ENCODE measurements at places on chromosomes 5 and 9.

DNA sequence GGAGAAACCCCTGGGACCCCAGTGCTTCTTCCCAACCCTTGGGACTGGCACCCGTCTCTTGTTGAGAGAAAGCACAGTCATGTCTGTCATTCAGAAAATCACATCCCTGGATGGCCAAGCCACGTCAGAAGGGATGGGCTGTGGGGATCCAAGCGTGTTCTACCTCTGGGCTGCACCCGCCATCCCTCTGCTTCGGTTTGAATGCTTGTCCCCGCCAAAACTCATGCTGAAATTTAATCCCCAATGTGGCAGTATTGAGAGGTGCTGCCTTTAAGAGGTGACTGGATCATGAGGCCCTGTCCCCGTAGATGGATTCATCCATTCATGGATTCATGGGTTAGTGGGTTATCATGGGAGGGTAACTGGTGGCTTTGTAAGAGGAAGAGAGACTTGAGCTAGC is 27.0 kb downstream of the CEL start:
- no peak for DNase-seq

DNA sequence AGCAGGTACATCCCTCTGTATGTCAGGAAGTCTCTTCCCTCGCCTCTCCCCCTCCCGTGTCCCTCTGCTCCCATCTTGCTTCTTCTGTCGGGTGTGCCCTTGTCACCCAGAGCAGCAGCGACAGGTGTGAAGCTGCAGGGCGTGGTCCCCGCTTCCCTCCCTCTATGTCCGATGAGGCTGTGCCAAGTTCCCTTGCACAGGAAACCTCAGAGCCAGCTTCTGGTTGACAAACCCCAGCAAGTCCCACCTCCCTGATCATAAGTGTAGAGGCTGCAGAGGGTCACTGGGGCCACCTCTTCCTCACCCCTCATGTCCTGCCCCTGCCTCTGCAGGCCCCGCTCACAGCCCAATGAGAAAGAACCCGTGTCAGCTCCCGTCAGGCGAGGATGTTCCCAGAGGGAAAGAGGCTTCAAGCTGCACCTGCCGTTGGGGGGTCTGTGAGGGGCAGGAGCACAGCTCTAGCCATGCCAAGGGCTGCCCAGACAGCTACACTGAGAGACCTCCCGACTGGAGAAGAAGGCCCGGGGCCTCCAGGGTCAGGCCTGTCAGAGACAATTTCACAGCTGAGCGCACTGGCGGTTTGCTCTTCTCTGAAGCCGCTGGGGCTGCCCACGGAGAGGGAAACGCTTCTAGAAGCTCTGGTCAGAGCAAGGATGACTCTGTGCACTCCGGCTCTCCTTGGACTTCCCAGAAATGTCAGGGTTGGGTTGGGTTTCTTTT is 73.3 kb downstream of the AK8 start:
- DNase-seq = no peak

DNA sequence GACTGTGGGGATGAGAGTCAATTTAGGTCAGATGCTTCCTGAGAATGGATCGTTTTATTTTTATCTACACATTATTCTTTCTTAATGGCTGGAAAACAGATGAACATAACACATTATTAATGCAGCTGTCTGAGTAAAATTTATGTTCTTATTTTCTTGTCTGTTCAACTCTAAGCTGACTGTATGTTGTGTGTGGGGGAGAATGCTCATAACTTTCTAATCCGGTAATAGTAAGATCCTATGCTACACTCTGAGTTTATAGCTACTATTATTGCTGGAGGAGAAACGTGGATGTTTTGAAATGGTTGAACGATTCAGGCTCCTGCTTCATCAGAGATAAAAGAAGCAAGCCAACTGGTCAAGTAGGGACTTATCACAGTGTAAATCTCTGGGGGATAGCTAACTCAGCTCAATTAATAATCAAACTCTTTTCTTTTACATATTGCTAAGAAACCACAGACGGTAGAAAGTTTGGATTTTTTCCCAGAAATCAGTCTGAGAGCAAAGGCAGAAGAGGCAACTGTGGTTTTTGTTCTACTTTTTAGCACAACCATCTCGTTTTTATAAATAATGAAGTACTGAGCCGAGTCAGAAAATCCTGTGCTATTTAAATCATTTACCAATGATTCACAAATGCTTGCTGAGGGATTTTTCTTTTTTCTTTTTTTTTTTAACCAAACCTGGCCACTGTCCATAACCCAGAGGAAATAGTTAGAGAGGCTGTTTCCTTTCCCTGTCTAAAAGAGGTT is 265.0 kb upstream of the FAM174A start:
- peak; percentile 28 for DNase-seq

DNA sequence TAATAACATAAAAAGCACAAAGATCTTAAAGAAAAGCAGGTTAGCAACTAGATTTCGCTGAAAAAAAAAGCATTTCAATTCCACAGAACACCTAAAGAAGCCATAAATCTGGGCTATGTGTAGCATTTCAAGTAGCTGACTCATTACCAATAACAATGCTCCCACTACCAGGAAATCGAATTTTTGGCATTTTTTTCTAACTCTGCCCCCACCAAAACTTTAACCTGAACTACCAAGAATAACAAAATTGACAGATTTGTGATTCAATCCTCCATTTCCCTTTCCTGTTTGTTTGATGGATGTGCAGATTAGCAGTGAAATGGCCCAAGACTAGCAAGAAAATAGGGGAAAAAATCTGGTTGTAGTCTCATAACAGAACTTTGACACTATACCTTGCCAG is 180.2 kb downstream of the RASEF start:
- DNase-seq = no peak

GRCh38 chr5:62562867-62563266 is 15.8 kb upstream of the LRRC70 start:
- DNase-seq = no peak

DNA sequence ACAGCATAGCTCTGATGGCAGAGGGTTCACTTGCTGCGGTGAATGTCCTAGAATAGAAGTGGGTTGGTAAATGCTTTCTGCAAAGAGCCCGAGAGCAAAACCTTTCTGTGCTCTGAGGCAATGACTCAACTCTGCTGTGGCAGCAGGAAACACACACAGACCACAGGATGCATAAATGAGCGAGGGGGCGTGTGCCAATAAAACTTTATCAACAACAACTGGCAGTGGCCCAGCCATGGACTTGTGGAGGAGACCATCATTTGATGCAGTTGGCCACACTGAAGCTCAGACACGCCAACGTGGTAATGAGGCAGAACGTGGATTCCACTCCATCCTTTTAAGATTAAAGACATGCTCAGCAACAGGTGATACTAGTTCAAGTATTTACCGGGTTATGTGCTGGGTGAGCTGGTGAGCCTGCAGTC is 6.8 kb downstream of the MRPL36 start:
- peak; percentile 70 for DNase-seq

Measured in SK-N-MC (cell line).